OCI-LY7 (cell line): ENCODE measurements at places on chromosomes 13 and 19. TPM values are rescaled to one million over a fixed set of nuclear protein-coding genes. Genes with fewer than 3 reads are reported as not detected.

DNA sequence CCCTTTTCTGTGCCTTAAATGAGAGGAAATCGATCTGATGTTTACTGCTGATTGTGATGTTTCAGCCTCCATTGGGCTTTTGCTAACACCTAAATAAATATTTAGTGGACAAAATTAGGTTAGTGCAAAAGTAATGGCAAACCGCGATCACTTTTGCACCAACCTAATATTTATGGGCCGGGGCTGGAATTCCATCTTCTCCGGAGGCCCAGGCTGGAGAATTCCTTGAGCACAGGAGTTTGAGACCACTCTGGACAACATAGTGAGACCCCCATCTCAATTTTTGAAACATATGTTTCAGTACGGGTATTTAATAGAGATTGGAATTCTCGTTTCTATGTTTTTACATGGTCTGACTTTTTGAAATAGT lies 603 bp downstream of the ZNF880 start:
- no peak for DNase-seq

DNA sequence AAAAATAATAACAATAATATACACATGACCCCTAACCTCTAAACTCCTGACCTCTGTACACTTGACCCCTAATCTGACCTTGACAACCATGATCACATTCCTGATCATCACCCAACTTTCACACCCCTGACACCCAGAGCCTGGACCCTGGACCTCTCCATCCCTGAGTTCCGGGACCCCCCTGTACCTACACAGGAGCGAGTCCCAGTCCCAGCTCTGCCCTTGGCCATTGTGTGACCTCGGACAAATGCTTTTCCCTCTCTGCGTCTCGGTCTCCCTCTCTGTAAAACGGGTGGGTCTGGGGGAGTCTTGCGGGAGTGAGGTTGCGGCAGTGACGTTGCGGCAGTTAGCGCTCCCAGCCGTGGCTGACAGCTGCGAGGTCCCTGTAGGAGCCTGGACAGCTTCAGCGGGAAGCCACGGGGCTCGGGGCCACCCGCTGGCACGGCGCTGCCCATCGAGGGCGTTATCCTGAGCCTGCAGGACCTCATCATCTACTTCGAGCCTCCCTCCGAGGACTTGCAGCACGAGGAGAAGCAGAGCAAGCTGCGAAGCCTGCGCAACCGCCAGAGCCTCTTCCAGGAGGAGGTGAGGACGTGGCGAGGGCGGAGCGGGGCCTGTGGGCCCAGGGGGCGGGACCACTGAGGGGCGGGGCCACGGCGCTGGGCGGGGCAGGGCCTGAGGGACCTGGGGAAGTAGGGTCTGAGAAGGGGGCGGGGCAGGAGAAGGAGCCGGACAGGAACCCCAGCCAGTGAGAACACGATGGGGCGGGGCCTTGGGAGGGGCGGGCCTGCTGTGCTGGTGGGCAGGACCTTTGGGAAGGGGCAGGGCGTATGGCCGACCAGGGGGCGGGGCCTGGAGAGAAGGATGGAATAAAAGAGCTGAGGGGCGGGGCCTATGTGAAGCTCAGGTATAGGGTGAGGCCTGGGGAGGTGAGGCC lies 19.2 kb downstream of the RYR1 start:
- peak; percentile 63 for DNase-seq

GRCh38 chr13:109840201-109840892 lies 54.0 kb upstream of the IRS2 start:
- DNase-seq: no peak

The DKKL1 gene
- total RNA-seq: 0.61 and 0.79 TPM in 2 replicates
